Left forelimb (tissue), 1 donor: ENCODE measurements at places on chromosomes 16 and 17.

- DNase-seq, result no peak
These were observed 25.8 kb upstream of the TNFSF12 start for GRCh38 chr17:7523033-7523432.

DNA sequence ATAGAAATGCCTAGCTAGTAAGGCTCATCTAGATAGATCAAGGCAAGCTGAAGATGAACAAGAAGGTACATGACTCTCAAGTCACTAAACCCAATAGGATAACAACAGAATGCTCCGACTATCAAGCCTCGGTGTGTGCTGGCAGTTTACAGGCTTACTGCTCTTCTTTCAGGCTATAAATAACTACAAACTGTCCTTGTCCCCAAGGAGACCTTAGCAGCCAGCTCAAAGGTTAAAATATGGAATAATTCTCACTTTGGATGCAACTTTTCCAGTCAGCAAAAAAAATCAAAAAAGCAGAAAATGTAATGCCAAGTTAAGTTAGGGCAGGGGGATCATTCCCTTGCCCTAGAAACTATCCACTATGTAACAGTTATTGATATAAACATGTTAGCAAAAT is 44.6 kb downstream of the SPOP start:
- DNase-seq, result no peak

- DNase-seq, result no peak
These were observed 86.7 kb downstream of the MYH11 start for GRCh38 chr16:15770107-15770506.

DNA sequence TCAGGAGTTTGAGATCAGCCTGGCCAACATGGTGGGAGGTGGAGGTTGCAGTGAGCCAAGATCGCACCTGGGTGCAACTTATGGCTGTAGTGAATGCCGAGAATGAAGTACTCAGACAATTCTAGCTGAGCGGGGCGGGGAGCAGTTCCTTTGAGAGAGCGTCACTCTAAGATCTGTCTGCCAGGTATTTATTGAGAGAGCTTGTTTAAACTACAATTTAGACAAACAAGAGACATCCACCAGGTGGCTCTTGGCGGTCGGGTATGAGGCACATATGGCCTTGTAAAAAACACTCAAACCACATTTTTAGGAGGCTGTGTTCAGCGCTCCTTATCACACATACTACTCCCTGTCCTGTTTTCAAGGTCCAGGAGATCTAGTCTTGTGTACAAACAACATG is 40.6 kb upstream of the CDH1 start:
- no peak for DNase-seq

GRCh38 chr17:50815400-50815799 is 20.0 kb upstream of the WFIKKN2 start:
- DNase-seq, result no peak
